ENCODE measurements at places on chromosomes 1 and 21.

DNA sequence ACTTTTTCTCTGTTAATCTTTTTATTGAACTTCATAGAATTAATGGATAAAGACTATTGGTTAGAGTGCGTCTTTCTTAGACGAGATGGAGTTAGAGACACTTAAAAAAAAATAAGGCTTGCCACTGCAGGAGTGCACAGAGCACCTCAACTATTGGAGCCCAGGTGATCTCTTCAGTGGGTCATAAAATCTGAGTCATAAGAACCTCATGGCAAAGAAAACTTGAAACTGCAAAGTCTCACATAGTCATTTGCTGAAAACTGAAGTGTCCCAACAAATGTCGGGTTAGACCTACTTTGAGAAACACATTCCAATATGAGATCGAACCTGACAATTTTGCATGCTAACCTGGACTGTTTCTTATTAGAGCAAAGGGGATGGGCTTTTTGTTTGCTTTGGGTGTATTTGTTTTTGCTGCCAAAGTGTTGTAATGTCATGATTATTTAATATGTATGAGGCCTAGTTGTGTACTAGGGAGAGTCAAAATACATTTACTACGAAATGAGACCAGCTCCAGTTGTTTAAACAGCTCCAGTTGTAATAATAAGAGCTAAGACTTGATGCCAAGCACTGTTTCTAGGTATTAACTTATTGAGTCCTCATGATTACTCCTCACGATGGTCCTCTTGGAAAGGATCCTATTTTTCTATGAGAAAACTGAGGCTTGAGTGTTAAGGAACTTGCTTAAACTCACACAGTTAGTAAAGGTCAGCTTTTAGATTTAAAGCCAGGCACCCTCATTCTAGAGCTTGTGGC is 65.1 kb downstream of the DDR2 start:
- DNase-seq, result no peak

GRCh38 chr1:214425716-214426425 is 125.5 kb downstream of the PTPN14 start:
- no peak for DNase-seq

DNA sequence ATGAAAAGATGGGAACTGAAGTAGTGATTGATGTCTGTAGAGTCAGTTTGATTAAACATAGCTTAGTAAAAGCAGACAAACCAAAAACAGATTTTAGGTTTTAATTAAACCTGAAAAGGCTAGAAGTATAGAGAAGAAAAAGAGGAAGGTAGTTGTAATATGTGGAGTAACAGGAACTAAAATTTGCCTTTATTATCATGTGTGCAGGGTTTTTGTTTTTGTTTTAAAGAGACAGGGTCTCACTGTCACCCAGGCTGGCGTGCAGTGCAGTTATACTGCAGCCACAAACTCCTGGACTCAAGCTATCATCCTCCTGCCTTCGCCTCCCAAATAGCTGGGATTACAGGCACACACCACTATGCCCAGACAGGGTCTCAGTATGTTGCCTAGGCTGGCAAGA is 6.0 kb downstream of the TOR1AIP1 start:
- DNase-seq, result no peak

DNA sequence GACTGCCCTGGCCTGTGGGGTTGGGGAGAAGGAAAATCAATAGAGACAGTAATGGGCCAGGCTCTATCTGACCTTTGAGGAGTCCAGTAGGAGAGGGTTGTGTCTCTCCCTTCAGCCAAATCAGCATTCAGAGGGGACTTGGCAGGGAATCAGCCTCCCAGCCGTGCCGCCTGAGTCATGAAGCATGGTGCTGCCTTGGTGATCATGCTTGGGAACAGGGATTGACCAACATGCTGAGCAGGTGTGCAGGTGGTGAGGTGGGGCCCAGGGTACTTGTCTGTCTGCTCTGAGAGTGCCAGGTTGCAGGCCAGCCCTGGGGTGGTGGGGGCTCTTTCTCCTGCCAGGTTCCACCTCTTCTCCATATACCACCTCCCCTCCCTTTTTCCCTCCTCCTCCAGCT is 58.9 kb upstream of the TLR5 start:
- DNase-seq, result no peak

DNA sequence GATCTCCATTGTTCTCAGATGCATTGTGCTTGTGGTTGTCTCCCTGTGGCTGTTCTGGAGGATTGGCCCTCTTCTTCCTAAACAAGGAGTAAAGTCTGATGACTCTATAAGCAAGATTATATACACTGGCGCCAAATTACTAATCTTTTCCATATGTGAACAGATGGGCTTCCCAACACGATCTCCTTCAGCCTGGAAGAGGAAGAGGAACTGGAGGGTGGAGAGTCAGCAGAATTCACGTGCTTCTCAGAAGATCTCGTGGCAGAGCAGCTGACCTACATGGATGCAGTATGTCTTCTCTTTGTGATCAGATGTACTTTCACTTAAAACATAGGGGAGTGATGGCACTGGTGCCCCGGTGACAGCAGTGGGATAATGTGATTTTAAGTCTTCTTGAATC is 78.7 kb downstream of the RGL1 start:
- DNase-seq, result no peak

- DNase-seq, result no peak
These were observed 266.6 kb upstream of the SGIP1 start for GRCh38 chr1:66267201-66267940.

DNA sequence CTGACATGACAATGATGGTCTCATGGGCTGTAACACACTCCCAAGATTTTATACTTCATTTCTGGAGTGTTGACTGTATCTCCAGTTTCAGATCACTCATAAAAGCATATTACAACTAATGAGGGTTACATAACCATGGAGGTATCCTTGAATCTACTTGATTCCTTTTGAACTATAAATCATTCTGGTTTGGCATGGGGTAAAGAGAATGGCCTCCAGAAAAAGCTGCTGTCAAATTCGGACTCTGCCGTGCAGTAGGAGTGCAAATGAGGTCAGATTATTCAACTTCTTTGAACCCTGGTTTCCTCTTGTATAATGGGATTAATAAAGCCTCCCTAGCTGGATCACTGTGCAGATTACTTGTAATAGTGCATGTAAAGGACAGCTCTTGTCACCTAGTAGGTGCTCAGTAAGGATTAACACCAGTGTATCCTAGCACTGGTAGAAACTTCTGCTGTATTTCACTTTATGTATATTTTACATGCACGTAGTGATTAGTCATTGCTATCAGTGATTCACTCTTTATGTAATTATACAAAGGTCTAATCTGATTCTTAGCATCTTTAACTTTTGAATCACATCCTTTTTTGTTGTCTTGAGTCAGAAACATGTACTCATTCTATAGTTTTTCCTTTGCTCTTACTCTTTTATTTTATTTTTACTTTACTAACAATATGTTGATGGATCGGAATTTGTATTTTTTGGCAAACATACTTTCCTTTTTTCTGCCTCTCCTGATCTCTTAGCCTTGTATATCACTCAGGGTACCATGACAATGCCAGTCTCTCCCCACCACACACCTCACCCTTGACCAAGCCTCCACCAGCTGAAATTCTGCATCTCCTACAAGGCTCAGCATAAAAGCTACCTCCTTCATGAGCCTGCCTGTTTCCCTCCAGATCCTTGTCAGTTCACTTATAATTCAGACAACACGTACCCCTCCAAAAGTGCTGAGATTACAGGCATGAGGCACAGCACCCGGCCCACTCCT is 3.2 kb downstream of the LRRC8C start:
- DNase-seq, result no peak

DNA sequence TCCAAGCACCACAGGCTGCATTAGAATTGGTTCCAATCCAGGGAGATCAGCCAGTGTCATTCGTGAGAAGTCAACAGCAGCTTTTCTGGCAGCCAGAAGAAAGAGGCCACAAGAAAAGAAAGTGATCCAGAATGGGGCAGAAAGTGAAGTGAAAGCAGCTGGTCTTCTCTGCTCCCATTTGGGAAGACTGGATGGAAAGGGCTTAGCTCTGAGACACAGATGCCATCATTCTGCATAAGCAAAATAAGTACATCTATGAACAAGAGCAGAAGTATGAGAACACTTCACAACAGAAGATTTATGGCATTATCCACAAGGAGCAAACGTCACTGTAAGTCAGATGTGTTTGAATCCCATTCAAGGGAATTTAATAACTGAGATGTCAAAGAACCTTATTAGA is 326.5 kb upstream of the ESRRG start:
- no peak for DNase-seq

DNA sequence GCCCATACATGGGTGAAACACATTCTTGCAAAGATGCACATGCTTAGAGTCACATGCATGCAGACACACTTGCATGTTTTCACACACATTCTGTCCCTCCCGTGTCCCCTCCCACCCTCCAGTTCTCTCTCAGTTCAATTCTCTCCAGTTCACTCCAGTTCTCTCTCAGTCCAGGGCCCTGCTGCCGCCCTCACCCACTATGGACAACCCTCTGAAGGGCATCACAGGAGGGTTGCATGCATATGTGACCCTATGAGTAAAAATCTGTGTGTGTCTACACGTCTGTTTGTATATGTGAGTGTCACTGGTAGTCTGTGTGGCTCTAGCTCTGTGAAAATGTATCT is 21.8 kb upstream of the ADGRB2 start:
- no peak for DNase-seq

DNA sequence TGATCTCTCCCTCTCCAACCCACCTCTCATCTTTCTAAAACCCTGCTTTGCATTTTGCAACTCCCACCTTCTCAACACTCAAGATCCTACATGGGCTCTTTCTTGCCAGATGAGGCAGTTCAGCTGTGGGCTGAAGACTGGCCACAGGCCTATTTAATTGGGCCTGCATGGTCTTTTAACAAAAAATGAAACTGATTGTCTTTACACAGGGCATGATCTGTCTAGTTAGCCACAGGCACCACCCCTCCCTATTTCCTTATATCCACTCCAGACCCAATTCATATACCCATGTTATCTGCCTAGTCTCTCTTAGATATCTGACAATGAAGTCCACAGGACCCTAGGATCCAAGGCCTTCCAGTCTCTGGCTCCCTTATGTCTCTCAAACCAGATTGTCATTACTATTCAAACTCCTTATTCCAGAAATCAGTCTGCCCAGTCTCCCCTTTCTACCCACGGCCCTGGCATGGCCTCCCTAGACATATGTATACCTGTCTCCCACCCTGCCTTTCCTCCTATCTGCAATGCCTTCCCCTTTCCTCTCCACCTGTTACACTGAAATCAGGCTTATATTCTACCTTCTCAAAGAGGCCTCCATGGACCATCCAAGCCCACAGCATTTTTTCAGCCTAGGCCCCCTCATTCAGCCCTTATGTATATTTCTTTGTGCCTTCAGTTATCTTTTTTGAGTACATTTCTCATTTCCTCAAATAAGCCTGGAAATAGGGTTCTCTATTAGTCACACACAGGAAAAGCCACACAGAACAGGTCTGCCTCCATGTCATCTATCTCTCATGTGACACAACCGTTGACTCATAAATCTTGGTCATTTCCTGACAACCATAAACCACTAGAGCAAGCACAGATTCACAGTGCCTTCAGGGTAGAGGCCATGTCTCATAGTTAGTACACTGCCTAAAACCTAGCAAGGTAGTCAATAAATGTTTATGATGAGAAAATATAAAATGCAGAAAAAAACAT is 39.0 kb downstream of the LPAR3 start:
- peak; percentile 33 for DNase-seq

DNA sequence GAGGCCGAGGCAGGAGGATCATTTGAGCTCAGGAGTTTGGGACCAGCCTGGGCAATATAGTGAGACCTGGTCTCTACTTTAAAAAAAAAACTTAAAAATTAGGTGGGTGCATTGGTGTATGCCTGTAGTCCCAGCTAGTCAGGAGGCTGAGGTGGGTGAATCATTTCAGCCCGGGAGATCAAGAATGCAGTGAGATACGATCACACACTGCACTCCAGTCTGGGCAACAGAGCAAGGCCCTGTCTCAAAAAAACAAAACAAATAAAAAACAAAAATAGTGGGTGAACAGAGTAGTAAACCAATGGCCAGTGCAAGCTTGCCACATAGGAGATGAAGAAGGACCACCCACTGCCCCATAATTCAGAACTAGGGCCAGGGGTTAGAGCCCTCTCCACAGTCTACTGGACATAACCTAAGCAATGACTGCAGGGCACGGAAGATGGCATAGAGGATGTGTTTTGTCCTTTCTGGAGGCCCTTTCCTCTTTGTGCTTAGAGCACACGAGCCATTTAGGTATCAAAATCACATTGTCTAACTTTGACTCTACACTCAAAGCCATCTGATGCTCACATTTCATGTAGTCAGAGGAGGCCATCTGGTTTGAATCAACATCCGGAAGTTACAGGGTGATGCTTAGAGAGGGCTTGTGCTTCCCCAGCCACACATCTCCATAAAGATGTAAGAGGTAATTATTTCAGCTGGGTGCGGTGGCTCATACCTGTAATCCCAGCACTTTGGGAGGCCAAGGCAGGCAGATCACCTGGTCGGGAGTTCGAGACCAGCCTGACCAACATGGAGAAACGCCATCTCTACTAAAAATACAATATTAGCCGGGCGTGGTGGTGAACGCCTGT is 12.6 kb downstream of the CD2 start:
- DNase-seq, result no peak

- no peak for DNase-seq
These were observed 61.5 kb downstream of the SYT2 start for GRCh38 chr1:202648605-202649226.

GRCh38 chr1:147579934-147580537 is 38.7 kb downstream of the BCL9 start:
- DNase-seq, result no peak

DNA sequence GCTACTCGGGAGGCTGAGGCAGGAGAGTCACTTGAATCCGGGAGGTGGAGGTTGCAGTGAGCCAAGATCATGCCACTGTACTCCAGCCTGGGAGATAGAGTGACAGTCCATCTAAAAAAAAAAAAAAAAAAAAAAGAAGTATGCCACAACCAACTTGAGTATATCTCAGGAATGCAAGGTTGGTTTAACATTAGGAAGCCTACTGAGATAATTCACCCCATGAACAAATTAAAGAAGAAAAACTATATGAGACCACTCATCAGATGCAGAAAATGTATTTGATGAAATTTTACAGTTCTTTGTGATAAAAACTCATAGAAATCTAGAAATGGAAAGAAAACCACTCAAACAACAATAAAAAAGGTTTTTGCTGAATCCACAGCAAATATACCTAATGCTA is 373.8 kb downstream of the LMO4 start:
- DNase-seq, result no peak

DNA sequence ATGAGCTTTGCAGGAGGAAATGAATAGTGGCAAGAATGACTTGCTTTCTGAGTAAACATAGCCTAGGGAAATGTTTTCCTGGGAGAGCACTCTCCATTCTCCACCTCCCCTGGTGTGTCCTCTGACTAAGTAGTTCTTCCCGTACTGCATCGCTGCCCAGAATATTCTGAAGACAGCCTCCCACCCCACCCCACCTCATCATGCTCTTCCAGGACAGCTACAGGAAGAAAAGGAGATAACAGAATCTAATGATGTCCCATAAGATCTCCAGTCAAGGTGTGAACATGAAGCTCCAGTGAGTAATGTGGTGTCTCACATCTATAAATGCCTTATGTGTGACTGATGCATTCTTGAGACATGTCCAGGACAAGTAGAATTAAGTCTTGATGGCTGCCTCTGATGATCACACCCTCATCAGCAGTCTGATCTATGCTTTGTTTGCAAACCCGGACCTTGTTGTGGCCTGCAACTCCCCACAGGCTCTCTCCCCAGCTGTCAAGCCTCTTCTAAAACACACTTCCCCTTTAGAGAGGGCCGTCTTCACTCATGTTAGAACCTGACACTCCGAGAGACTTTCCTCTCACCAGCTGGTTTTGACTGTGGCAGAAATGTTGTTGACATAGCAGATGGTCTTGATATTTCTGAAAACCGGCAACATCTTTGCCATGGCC is 183.0 kb downstream of the CYYR1 start:
- DNase-seq, result no peak

GRCh38 chr21:20942523-20942922 is 55.7 kb upstream of the NCAM2 start:
- DNase-seq, result no peak

GRCh38 chr1:170318141-170318540 is 172.4 kb downstream of the NTMT2 start:
- no peak for DNase-seq
